ENCODE measurements at places on chromosomes 1 and 21.

- no peak for DNase-seq
Observed at GRCh38 chr1:216075339-216075738, 347.9 kb downstream of the USH2A start.

- no peak for DNase-seq
Observed at GRCh38 chr21:28817871-28818270, 174.8 kb downstream of the LTN1 start.

GRCh38 chr1:53328541-53329499 is 950 bp upstream of the LRP8 start:
- no peak for DNase-seq

DNA sequence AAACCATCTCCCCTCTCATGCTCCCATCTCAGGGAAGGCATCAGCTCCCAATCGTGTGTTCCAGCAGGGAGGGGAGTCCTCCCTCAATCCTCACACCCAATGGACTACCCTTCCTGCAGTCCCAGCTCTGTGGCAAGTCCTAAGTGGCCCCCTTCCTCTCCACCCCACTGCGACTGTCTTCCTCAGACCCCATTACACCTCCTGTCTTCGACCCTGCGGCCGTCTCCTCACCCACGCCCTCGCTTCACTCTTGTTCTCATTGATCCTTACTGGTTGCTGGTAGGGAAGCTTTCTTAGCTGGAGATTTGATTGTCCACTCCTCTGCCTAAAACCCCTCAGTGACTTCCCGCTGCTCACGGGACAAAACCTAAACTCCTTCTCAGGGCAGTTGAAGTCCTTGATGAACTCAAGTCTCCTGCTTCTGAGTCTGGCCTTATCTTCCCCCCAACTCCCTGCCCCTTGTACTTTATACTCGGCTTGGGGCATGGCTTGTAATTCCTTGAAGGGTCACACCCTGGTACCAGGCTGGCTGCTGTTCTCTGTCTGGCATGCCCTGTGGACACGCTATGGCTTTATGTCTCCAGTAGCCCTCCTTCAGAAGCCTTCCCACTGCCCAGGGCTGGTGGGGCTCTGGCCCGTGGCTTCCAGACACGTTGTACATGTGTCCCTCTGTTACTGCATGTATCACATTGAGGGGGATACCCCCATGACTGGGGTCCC is 2.3 kb upstream of the EPS8L3 start:
- DNase-seq, result no peak

DNA sequence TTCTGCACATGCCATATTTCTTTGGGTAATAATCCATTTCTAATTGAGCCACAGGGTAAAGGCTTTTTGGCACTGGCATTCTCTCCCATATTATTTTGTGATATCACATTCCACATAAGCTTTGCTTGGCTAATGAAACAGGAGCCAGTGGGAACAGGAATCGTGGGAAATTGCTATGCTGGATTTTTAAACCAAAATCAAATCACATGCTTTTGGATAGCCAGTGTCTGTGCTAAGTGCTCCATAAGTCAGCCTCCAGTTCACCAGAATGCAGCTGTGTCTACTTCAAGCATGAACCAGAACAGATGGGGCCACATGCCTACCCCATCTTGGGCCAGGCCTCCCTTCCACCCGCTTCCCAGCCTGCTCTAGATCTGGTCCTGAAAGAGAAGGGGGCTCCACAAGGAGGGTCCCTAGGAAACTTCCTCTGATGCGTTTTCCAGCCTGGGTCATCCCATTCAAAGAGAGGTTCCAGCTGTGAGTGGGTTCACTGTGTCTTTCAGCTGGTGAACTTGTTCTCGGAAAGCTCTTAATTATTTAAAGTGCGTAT is 131.2 kb upstream of the COA6 start:
- no peak for DNase-seq

GRCh38 chr1:54229281-54229891 is 29.4 kb downstream of the MRPL37 start:
- DNase-seq, result no peak
